ENCODE measurements at places on chromosomes 16 and 17.

- no peak for DNase-seq
Observed at GRCh38 chr17:9251273-9251672, 230.0 kb downstream of the NTN1 start.

- no peak for DNase-seq
Observed at GRCh38 chr16:79169239-79169638, 431.3 kb downstream of the MAF start.

DNA sequence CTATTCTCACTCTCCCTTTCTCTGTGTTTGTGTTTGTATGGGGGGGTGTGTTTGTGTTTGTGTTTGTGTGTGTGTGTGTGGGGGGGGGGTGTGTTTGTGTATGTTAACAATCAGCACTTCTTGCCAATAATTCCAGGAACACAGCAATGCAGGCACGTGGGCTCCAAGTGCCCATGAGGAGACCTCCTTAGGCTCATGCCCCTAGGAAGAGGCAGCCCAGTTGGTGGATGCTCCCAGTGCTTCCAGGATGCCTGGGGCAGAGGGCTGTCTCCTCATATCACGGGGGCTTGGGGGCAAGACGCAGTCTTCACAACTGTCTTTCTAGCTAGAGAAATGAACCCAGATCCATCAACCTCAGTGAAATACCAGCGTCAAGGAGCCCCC, 9.9 kb downstream of the ABR start:
- DNase-seq: no peak

GRCh38 chr16:74153773-74154172, 142.8 kb upstream of the PSMD7 start:
- no peak for DNase-seq

DNA sequence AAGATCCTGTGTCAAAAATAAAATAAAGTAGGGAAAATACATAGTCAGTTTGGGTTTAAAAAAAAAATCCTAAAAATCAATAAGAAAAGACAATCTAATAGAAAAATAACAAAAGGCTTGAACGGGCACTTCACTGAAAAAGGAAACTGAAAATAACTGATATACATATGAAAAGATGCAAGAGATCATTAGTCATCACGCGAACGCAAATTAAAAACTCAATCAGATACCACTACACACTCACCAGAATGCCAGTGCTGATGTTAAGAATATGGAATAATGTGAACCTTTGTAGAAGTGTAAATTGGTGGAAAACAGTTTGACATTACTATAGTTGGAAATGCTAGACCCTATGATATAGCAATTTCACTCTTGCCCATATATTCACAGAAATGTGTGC, 14.6 kb downstream of the GNGT2 start:
- no peak for DNase-seq

DNA sequence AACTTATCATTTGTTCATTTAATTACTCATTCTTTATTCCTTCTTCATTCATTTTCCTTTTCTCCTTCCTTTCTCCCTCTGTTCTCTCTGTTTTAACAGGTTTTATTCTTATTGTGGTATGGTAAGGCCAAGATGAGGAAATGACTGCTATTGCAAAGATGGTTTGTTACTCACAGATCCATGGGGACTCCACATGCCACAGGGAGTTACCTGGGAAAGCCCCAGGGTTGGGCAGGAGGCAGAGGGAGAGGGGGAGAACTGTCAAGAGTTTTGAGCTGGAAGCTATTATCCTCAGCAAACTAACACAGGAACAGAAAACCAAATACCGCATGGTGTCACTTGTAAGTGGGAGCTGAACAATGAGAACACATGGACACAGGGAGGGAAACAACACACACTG, 453.3 kb downstream of the WWOX start:
- no peak for DNase-seq

DNA sequence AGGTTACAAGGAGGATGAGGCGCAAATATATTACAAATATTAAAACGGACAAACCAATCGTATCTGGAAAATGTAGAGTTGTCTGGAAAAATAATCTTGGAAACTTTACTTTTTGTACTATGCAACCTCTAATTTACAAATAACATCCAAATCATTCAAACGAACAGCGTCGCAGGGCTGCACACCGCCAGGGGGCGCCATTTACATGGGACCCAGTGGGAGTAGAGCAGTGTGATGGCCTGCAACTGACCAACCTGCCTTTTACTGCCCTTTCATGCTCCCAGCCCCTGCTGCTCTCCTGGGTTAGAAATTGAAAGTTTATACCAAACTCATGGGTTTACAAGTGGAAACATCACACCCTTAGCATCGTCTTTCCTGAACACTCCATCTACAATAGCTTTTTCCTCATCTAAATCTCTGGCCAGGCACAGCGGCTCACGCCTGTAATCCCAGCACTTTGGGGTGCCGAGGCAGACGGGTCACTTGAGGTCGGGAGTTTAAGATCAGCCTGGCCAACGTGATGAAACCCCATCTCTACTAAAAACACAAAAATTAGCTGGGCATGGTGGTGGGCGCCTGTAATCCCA, 10.0 kb downstream of the PITPNC1 start:
- DNase-seq: no peak

- DNase-seq: no peak
Observed at GRCh38 chr17:72165867-72166439, 45.1 kb downstream of the SOX9 start.

GRCh38 chr17:66829386-66829864, 5.5 kb upstream of the CACNG5 start:
- DNase-seq: no peak

GRCh38 chr16:13958474-13958873, 38.5 kb downstream of the ERCC4 start:
- DNase-seq: no peak

DNA sequence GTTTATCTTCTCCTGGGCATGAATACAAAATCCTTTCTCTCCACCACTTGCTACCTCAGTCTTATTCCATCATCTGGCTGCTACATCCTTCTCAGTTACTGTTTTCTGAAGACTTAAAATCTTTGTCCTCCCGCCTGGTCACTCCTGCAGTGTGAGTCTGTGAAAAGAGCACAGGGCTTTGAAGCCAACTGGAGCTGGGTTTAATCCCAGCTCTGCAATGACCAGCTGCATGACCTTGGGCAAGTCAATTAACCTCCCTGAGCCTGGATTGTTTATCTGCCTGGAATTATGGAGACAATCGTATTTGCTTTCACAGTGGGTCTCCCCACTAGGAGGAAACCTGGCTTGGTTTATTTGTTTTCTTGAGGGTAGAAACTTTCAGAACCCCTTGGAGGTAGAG, 183.2 kb downstream of the GSG1L start:
- DNase-seq: no peak

- no peak for DNase-seq
Observed at GRCh38 chr17:51585514-51586104, 325.3 kb downstream of the UTP18 start.

- no peak for DNase-seq
Observed at GRCh38 chr16:66590322-66590721, 11.1 kb downstream of the CMTM2 start.
